ENCODE measurements at places on chromosomes 5 and 9.

GRCh38 chr5:125023673-125024072 is 277.2 kb upstream of the ZNF608 start:
- DNase-seq, result no peak
- H3K36me3 ChIP-seq, result no peaks in the 10 kb centered on the region

GRCh38 chr9:14014218-14014617 is 299.7 kb downstream of the NFIB start:
- H3K27ac ChIP-seq, result no peak overlapping the region
- H3K27me3 ChIP-seq, result no peaks in the 10 kb centered on the region
- no peak overlapping the region for H3K4me3 ChIP-seq
- no peak for DNase-seq
- no peaks in the 10 kb centered on the region for H3K4me1 ChIP-seq
- H3K36me3 ChIP-seq, result no peaks in the 10 kb centered on the region

- H3K36me3 ChIP-seq, result no peaks in the 10 kb centered on the region
- DNase-seq, result no peak
- H3K4me3 ChIP-seq, result peak within 1 kb of the TSS; percentile 25
- peaks cover 16% of the 10 kb centered on the region for H3K27me3 ChIP-seq
- peaks cover 5% of the 10 kb centered on the region for H3K4me1 ChIP-seq
These were observed at the start of gene ANKDD1B for GRCh38 chr5:75611311-75612225. Gene ANKDD1B, plus strand, starts transcription at chr5:75611453. Its CDS starts 182 bp downstream, at chr5:75611635.

GRCh38 chr9:127293767-127294166 is 29.2 kb downstream of the GARNL3 start:
- H3K27me3 ChIP-seq, result peaks cover 12% of the 10 kb centered on the region
- DNase-seq, result no peak
- H3K36me3 ChIP-seq, result no peaks in the 10 kb centered on the region
- no peaks in the 10 kb centered on the region for H3K4me1 ChIP-seq

GRCh38 chr9:121736934-121737462 is 85.6 kb downstream of the DAB2IP start:
- peaks cover 41% of the 10 kb centered on the region for H3K27me3 ChIP-seq
- peak overlapping the region; percentile 43 for H3K4me3 ChIP-seq
- H3K4me1 ChIP-seq, result peaks cover 7% of the 10 kb centered on the region

- H3K27me3 ChIP-seq, result no peaks in the 10 kb centered on the region
- no peaks in the 10 kb centered on the region for H3K4me1 ChIP-seq
- DNase-seq, result no peak
- no peak overlapping the region for H3K4me3 ChIP-seq
These were observed 30.6 kb upstream of the TLE1 start for GRCh38 chr9:81719972-81720371.

DNA sequence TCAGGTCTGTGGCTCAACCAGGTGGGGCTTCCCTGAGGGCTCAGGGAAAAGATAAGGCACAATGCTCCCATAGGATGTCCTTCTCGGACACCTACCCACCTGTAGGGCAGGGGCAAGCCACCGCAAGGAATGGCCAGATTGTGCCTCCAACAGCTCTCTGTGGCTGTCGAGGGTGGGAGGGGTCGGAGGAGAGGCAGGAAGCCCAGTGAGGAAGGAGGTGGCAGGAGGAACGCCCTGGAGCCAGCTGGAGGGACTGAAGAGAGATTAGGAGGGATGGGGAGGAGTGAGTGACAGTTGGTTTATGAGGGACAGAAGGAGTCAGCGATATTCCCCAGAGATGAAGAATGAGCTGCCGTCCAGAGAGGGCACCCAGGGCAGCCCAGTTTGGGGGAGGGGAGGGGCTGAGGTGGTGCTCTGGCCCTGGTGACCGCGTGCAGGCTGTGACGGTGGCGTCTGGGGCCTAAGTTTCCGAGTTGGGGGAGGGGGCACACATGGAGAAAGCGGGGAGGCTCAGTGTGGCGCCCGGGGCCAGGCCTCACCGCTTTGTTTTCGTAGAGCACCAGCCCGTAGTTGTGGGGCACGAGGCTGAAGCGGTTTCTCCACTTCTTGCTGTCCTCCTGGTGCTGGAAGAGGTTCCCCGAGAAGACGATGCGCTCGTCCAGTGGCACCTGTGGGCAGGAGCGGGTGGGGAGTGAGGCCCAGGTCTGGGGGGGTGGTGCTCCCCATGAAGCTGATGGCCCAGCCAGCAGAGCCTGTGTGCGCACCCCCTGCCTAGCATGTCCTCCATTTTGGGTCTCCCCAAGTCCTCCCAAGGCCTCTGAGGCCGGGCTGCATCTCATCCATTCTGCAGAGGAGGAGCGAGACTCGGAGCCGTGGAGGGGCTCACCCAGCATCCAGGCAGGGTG is 75.6 kb downstream of the LRSAM1 start:
- DNase-seq, result no peak
- no peak overlapping the region for H3K27ac ChIP-seq
- peaks cover 15% of the 10 kb centered on the region for H3K36me3 ChIP-seq
- H3K4me3 ChIP-seq, result no peak overlapping the region
- H3K4me1 ChIP-seq, result no peaks in the 10 kb centered on the region
- H3K27me3 ChIP-seq, result no peaks in the 10 kb centered on the region

DNA sequence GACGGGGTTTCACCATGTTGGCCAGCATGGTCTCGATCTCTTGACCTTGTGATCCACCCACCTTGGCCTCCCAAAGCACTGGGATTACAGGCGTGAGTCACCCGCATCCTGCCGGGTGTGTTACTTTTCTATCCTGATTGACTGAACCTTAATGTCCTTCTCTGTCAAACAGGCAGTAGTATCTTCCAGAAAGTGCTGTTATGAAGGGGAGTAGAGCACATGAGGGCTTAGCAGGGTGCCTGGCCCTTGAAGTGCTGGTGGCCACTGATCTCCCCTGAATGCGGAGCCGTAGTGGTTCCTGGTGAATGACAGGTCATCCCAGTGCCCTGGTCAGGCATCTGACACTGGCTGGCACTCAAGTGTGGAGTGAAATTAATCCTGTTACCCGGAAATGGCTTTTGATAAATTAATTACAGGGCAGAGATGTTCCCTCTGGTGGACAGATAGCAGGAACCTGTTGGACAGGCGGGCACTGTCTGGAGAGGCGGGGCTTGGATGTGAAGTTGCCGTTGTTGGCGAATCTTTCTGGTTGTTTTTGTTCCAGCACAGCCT is 28.4 kb downstream of the PRRC2B start:
- H3K36me3 ChIP-seq, result peaks cover 24% of the 10 kb centered on the region
- H3K4me1 ChIP-seq, result peaks cover 76% of the 10 kb centered on the region
- DNase-seq, result no peak
- H3K27me3 ChIP-seq, result no peaks in the 10 kb centered on the region
- no peak overlapping the region for H3K4me3 ChIP-seq
- H3K27ac ChIP-seq, result peak overlapping the region; percentile 59
